ENCODE measurements at places on chromosomes 2 and 18.

- DNase-seq: no peak
Measured at GRCh38 chr2:174621323-174621722, 23.7 kb upstream of the WIPF1 start.

- no peak for DNase-seq
Measured at GRCh38 chr2:44247924-44248323, 27.4 kb upstream of the SLC3A1 start.

DNA sequence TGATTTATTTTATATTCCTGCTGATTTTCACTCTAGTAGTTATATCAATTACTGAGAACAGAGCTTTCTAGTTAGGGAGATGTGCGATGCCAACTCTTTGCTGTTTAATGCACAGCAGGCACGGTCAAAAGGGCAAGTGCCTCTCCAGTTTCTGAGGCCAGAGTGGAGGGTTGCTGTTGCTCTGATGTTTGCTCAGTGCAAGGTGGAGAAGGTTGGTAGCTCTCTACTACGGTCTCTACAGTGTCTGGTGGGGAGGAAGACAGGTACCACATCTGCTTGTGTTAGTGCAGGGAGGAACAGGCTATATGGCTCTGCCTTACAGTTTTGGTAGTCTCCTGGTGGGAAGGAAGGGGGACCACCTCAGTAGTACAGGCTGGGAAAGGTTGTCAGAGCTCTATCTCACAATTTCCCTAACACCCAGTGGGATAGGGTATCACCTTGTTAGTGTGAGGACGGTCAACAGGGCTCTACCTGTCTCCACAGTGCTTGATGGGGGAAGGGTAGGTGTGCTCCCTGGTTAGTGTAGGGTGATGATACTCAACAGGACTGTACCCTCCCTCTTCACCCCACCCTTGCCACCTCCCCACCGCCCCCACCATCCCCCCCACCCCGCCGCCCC is 85.9 kb downstream of the FANCL start:
- DNase-seq: no peak

- DNase-seq: no peak
Measured at GRCh38 chr18:58400331-58400870, 228.5 kb downstream of the ALPK2 start.

- DNase-seq: peak; percentile 22
Measured at GRCh38 chr2:223692191-223692947, 90.2 kb upstream of the SCG2 start.

DNA sequence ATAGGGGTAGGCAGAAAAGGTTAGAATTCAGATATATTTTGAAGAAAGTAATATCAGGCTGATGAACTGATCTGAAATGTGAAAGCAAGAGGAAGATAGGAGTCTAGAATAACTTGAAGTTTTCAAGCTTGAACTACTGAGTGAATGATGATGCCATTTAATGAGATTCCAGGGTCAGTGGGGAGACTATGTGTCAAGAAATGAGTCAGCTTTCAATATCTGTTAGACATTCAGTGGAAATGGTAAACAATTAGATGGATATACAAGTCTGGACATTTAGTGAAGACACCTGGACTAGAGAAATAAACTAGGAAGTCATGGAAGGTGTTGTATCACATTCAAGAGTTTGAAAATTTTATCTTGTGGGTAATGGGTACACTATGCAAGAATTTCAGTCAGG is 326.9 kb downstream of the FSIP2 start:
- DNase-seq: no peak

GRCh38 chr18:31546476-31546875 is 45.2 kb upstream of the TTR start:
- no peak for DNase-seq

GRCh38 chr2:30355306-30355705 is 91.7 kb upstream of the LCLAT1 start:
- no peak for DNase-seq

DNA sequence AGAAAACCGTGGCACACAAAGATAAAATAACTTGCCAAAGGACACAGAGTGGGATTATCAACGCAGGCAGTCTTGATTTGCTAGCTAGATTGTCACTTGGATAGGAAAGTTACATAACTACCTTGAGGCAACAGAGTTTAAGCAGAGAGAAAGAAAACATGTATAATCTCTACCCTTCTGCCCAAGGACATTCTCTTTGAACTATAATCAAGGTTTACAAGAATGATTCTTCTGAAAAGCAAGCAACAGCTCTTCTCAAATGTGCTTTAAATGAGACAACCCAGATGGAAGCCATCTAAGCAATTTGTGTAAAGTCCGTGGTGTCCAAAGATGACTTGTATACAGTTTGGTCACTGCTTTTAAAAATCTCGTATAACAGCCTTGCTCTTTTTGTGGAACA is 177.4 kb downstream of the CD226 start:
- no peak for DNase-seq

- DNase-seq: no peak
Measured at GRCh38 chr18:33937270-33937816, 287.4 kb downstream of the NOL4 start.

- no peak for DNase-seq
Measured at GRCh38 chr2:70132244-70133126, 45.2 kb downstream of the PCBP1 start.

- no peak for DNase-seq
Measured at GRCh38 chr2:217899231-217900009, 103.4 kb downstream of the TNS1 start.

- DNase-seq: no peak
Measured at GRCh38 chr2:1840046-1840445, 95.7 kb upstream of the PXDN start.

GRCh38 chr18:4987452-4988405 is 209.3 kb downstream of the AKAIN1 start:
- DNase-seq: no peak

DNA sequence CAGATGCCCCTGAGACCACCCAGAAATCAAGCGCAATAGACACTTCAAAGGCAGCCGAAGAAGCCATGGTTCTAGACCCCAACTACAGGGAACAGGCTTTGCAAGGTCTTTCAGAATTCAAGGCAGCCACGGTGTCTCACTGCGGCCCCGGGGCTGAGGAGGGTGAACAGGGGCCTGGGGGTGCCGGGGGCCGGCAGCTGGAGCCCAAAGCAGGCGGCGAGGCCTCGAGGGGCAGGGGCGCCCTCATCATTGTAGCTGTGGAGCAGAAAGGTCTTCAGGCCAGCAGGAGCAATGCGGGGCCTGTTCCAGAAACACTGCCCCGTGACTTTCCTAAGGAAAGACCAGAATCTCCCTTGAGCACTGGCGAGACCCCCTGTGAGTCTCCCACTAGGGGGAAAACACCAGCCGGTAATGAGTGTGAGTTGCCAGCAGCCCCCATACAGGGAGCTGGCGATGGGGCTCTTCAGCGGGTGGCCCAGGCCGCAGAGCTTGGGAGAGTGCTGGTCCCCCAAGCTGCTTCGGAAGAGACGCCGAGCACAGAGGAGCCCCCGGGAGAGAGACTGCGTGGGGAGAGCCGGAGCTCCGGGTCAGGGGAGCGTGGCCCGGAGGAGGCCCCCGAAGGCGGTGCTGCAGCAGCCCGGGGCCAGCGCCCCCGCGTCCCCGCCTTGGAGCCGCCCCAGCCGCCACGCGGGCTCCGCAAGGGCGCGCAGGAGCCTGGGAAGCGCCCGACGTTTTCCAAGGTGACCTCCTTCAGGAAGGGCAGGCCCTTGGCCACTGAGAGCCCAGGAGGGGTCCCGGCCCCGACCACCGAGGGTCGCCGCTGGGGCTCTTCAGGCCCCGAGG is 79.1 kb downstream of the ARHGEF4 start:
- DNase-seq: no peak

GRCh38 chr2:12847694-12848575 is 131.2 kb downstream of the TRIB2 start:
- peak; percentile 76 for DNase-seq

DNA sequence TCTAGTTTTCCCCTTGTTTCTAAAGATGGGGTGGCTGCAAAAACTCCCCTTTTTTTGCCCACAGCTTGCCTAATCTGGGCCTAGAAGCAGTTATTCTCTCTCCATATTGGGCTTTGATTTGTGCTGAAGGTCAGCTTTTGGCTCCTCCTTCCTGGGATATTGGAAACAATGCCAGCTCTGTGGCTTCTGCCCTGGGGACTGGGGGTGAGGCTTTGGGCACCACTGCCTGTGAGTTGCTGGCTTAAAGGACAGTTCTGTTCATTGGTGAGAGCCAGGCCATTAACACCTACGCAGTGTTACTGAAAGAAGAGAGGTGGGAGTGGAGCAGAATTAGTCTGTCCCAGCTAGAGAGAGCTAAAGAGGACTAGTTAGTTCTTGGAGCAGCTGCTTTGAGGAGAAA is 4.3 kb downstream of the UBXN2A start:
- no peak for DNase-seq

- DNase-seq: no peak
Measured at GRCh38 chr2:206836722-206837121, 71.3 kb downstream of the FASTKD2 start.

DNA sequence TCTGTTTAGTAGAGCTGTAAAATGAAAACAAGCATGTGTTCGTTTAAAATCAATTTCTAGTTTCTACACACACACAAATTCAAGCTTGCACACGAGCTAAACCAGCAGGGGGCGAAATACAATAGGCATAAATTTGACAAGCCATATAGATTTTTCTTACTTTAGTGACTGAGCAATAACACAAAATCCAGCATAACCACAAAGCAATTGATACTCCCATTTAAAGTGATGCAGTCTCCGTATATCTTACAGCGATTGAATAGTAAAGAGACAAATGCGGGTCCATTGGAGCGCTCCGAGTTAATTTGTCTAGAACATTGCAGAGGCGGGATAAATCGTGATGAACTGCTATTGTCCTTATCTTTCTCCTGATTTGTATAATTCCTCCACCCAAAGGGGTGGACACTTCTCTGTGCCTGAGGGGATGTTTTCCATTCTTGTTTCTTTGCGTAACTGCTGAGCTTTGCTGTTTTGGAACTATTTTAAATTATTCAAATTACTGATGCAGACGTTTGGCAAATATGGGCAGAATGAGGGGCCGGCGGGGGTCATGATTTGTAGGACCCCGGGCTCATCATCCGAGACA is 1.2 kb upstream of the AFTPH start:
- no peak for DNase-seq

- DNase-seq: no peak
Measured at GRCh38 chr18:37343542-37343851, 222.1 kb downstream of the CELF4 start.

- DNase-seq: no peak
Measured at GRCh38 chr2:39164089-39164488, 43.2 kb upstream of the SOS1 start.

GRCh38 chr2:176584333-176584732 is 315.1 kb downstream of the MTX2 start:
- DNase-seq: no peak

DNA sequence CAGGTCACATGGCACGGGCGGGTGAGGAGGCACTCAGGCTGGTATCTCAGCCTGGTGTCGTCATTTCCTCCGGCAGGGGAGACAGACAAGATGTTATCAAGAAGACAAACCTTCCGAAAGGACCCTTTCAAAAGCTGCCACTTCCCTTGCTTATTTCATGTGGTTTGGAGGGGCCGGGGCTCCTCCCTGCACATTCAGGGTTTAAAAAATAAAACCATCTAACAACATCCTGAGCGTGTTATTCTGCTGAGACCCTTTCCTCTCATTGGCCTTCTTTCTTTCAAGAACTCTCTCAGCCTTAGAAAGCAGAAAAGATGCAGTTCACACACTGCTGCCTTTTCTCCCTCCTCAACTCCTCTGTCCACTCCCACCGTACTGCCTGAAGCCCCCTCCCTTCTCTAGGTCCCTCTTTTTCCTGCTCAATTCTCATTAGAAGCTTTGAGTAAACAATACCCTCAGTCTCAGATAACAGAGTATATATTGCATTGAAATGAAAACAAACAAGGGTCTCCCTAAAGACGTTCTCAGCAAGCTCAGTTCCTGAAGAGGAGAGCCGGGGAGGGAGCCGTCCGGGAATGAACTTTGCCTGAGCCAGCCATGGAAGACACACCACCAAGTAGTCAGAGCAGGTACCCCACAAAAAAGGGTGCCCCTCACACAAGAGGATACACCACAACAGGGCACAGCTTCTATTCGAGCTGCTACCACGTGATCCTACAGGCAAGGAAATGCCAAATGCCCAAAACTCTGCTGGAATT is 9.7 kb downstream of the SMAD7 start:
- no peak for DNase-seq

GRCh38 chr2:215332872-215333595 is 21.2 kb downstream of the ATIC start:
- DNase-seq: no peak

DNA sequence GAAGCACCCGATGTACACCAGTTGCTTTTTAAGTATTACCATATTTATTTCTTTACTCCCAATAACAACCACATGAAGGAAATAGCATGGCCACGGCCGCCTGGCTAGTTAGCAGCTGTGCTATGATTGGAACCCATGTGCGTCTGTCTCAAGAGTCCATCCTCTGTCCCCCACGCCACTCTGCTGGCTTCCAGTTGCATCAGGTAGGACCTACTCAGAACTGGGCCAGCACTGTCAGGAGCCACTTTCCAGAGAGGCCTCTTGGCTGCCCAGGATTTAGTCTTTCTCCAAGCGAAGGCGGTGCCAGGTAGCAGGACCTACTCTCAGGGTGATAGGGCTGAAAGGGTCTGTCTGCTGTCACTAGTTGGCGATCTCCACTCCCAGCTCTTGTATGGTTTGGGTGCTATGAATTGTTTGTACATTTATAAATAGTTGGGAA is 22.1 kb downstream of the ASB18 start:
- DNase-seq: no peak

DNA sequence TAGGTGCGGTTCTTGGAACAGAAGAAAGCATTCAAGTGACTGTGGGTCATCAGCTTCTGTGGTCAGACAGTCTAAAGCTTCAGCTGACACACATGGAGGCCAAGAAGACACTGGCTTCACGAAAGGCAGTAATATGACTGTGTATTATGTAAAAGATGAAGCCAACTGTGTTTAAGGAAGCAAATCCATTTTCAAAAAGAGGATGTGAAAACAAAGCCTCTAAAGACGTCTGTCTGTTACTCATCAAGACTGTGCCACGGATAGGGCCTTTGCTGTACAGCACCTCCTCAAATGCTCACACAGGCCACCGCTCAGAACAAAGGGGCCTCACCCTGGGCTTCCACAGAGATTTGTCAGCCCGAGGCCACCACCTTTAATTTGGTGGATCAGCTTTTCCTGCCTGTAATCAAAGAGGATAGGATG is 21.1 kb upstream of the TMEM163 start:
- no peak for DNase-seq

DNA sequence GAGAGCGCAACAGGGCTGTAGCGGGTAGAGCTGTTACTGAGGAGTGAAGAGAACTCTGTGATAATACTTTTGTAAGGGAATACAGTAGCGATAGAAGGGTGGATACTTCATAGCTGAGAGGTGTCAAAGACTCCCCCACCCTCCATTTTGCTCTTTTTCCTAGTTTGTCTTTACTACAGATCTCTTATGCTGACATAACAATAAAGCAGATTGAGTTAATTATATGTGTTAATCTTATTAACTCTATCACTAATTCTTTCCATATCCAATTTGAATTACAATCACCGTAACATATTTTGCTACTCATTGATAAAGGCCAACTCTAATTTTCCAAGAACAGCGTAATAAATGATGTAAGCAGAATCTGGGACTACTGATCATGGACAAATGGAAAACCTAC is 57.1 kb downstream of the UGP2 start:
- DNase-seq: no peak

All from dorsolateral prefrontal cortex (tissue), 122 donors.